NCI-H446 treated with DMSO at 0.1 percent for 48 hours (cell line): ENCODE measurements at places on chromosomes 7 and 10.

DNA sequence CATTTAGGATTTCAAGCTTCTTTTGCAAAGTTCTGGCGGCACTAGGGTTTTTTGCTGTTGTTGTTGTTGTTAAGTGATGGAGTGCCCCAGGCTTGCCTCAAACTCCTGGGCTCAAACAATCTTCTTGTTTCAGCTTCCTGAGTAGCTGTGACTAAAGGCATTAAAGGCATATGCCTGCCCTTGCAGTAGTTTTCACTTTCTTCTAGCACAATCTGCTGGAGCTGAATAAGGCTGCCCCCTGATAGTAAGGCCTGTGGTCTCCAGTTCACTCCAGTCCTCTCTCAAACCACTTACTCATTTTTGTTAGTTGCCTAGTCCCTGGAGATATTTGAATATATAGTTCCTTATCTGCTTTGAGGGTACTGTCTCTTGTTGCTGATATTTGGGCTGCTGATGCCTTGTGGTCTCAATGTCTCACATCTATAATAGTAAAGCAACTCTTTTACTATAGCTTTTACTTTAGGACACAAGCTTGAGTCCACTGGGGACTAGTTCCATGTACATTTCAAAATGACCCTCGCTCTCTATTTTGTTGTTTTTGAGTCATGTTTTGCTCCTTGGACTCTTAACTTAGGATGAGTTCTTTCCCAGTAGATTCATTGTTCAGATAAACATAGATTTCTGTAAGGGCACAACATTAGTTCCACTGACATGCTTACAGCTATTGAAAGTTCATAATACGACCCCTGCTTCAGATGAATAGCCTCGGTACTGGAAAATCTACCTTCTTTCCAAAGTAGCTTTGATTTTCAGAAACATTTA is 25.5 kb downstream of the PHF14 start:
- no peak for DNase-seq

- DNase-seq, result no peak
Observed at GRCh38 chr7:57443567-57443966, 6.4 kb upstream of the ZNF716 start.

- no peak for DNase-seq
Observed at GRCh38 chr10:6918305-6918704, 338.2 kb upstream of the PRKCQ start.

DNA sequence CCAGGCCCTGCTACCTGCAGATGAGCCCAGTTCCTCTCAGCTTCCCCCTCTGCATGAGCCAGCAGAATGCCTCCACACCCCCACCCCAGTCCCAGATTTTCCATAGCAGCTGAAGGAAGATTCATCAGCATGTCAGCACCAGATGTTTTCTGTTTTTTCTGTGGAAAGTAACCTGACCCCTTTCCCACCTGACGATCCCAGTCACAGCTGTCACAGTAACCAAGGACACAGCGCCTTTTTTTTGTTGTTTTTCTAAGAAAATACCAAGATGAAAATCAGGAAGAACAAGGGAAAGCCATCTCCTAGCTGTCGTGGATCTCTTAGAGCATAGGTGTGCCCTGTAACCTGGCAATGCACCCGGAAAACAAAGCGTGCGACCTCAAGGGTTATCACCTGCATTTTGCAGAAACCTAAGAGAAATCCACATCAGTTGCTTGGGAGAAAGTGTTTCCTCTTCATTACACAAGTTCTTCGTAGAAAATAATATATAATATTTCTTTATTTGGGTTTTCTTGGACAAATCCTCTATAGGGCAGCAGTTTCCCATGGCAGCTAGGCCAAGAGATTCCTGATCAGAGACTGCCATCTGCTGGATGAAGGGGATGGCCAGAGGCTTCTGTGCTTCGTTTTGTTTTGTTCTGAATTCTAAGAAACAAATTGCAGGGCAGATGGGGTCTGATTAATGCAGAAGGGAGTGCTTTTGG is 401.9 kb downstream of the TNS3 start:
- no peak for DNase-seq

DNA sequence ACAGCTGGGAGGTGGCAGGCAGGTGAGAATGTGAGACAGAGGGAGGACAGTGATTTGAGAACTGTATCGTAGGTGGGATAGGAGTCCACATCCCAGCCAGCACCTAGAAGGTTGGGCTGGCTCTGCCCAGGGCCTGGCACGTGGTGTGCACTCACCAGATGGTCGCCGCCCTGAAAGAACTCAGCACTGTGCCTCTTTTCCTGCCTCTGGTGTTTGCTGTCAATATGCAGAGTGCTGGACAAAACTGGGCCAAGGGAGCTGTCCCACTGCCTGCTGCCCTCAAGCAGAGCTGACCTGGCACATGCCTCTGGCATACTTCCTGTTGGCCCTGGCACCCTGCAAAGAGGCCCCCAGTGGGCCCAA is 36.8 kb downstream of the CHST3 start:
- DNase-seq, result peak; percentile 30

- peak; percentile 12 for DNase-seq
Observed at GRCh38 chr7:30143748-30144251, 9.0 kb downstream of the MTURN start.

- peak; percentile 49 for DNase-seq
Observed at GRCh38 chr7:26787701-26788100, 76.7 kb downstream of the SKAP2 start.
